GF-D8 (cell line): ENCODE measurements at places on chromosomes 7 and 10.

DNA sequence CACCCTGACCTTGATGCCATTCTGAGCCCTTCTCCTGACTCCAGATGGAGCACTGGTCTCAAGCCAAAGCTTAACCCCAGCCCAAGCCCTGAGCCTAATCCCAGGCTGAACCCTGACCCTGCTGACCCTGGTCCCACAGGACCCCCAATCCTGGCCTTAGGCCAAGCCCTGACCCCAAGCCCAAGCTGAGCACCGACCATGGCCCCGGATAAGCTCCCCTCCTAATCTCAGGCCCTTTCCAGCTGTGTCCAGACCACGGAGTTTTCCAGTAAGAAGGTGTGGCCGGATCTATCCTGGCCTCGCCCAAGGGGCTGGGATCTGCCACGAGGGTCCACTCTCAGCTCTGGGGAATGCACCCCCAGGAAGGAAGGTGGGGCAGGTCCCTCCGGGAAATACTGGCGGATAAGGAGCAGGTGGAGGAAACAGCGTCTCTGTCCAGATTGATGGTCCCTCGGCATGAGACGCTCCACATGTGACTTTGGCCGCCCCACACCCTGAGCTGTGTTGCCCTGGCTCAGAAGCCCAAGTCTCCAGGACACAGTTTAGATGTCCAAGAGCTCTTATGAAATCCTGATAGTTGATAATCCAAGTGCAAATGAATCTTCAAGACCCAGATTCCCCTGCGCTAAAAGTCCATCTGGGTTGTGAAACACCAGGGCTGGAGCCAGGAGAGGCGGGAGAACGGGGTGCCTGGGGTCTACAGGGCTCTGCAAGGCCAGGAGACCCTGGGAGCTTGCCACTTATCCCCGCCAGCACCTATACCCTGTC lies 10.4 kb downstream of the ELN start:
- no peak for DNase-seq

DNA sequence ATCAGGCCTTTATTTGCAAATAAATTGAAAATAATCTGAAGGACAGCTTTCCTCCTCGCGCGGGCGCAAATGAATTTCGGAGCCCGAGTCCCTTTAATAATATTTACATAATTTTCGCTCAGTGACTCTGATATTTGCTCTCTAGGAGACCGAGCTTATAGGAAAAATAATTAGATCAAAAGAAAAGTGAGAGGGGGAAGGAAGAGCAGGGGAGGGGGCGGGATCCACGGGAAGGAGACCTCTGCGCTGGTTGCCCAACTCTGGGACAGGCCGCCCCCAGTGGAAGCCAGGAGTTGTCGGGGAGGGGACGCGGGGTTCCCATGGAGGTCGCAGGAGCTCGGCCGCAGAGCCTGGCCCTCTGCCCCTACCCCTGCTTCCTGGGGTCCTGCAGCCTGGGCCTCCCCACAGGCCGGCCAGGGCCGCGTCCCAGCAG lies 5.8 kb downstream of the UNCX start:
- no peak for DNase-seq

GRCh38 chr7:138625084-138625848 lies 75.9 kb downstream of the SVOPL start:
- peak; percentile 94 for DNase-seq

- no peak for DNase-seq
These were observed 11.0 kb downstream of the PRR15 start for GRCh38 chr7:29574659-29575058.

- DNase-seq = no peak
These were observed 51.7 kb downstream of the DIP2C start for GRCh38 chr10:637771-638195.

- DNase-seq = no peak
These were observed 785 bp downstream of the WDR86 start for GRCh38 chr7:151408839-151409666.

GRCh38 chr7:44377681-44378421 lies 52.5 kb upstream of the CAMK2B start:
- DNase-seq = no peak

DNA sequence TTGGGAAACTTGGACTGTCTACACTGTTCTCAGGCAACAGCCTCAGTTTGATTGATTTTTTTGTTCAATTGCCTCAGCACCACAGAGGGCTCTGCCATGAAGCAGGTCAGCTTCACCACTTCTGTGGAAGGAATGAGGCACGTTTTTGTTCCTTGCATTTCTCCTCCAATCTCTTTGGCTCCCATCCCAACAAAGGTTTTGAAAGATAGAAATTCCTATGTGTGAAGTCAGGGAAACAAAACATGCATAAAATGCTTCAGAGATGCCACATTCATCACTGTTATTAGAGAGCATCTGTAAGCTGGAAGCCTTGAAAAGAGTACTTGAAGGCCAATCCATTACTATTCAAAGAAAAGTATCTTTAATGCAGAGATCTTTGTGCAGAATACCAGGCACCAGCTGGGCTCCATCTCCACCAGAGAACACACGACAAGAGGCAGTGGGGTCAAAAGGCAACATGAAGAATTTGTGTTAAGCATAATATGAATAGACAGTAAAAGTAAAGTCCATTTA lies 249.1 kb upstream of the LYZL1 start:
- no peak for DNase-seq

DNA sequence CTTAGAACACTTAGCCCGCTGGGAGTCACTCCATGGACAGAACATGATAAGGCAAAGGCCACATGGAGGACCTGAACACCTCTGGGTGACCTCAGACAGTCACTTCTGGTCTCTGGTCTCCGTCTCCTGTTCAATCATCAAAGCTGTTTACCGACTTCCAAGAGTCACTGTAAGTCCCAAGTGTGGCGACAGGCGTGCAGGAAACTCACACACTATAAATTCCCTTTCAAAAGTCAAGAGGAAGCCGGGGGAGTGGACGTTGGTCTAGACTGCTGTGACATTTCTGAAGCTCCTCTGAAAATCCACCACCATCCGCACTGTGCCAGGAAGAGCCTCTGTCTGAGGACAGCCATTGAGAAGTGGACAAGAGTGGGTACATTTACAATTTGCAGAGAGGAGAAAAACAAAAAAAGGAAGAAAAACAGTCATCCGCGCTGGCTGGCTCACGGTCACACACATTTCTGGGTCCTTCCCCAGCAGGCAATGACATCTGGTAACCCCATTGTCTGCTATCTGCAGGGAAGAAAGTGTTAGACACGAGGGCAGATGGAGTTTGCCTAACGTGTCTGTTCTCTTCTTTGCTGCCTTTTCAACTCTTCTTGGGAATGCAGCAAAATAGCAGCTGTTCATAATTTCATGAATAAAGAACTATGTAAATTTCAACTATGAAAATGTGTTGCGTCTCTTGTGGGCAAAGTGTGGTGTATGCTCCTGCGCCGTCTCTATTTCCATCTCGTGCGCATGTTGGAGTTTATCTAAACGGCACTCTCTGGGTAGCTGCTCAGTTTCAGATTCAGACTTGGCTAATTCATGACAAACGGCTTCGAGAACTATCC lies 32.9 kb upstream of the CUX1 start:
- peak; percentile 52 for DNase-seq
